ENCODE measurements at places on chromosomes 12 and 14.
A peak's percentile ranks its signal among the peaks of the same experiment; 100 is the strongest.

- DNase-seq, result no peak
Observed at GRCh38 chr12:124698211-124698997, 131.0 kb upstream of the NCOR2 start.

DNA sequence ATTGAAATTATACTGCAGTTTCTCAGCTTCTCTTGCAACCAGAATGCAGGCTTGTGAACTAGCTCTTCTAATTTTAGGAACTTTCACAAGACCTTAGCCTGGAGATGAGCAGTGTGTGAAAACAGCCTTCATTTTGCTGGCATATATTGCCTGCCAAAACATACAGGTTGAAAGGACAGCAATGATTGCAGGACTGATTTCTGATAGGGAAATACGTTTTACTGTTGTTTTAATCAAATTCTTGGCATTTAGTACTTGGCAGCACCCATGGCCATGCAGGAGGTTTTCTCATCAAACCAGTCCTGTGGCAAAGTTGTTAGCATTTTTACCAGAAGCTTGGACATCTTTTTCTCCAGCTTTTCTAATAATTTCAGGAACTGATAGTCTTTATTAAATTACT lies 91.9 kb upstream of the MUCL1 start:
- no peak for DNase-seq

DNA sequence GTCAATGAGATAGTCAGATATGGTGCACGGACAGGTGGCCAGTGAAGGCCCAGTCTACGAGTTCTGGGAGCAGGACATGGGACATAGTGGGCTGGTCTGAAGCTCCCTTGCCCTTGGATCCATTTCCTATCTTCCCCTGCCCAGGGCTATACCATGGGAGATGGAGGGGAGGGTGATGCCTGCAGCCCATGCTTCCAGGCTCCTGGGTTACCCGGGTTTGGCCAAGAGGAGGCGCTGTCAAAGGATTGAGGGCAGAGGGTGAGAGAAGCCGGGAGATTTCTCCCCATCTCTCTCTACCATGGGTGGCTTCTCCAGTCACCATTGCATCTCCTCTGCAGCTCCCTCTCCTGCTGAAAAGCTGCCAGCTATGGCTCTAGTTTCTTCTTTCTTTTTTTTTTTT lies 52.8 kb upstream of the LHX5 start:
- no peak for DNase-seq

DNA sequence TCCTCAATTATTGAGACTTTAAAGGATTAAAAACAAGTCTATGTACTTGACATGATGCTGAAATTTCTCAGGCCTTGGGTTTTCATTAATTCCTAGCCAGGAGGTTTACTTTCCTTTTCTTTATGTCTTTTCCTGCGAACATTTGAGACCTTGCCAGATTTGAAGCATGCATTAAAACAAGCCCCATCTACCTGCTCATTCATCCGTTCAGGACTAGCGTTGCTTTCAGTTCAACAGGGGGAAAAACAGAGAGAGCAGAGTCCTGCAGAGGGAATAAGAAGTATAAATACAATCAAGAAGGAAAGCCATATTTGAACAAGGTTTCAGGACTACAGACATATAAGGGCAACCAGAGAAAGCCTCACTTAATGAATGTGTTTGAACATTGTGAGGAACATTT lies 542.4 kb downstream of the DIO2 start:
- DNase-seq, result no peak

DNA sequence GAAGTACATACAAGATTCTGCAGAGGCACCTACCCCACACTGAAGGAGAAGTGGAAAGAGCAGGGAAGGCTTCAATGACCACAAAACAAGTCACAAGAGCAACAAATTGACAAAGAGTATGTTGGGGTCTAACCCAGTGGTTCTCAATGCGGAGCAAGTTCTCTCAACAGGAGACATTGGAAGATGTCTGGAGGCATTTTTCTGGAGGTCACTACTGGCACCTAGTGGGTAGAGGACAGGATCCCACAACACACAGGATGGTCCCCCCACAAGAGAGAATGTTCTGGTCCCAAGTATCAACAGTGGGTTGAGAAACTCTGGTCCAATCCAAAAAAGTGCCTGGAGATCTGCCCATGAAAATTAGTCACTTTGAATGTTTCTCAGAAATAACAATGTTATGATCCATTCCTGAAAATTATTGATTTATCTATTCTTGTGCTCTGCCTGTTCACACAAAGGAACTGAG lies 3.4 kb downstream of the SSH1 start:
- DNase-seq, result no peak

- DNase-seq, result peak; percentile 39
Observed at GRCh38 chr12:9064201-9064814, 51.4 kb downstream of the A2M start.

Data from stimulated activated CD8-positive, alpha-beta memory T cell treated with anti-CD3 and anti-CD28 coated beads, Interleukin-2, amount 100 ng/mL, for 48 hours (primary cell).